ENCODE measurements at places on chromosomes 3 and 15.

DNA sequence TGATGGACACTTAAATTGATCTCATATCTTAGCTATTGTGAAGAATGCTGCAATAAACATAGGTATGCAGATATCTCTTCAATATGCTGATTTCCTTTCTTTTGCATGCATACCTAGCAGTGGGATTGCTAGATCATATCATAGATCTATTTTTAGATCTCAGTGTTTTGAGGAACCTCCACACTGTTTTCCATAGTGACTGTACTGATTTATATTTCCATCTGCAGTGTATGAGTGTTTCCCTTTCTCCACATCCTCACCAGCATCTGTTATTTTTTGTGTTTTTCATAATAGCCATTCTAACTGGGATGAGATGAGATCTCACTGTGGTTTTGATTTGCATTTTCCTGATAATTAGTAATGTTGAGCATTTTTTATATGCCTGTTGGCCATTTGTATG is 17.1 kb upstream of the RASA2 start:
- no peak for DNase-seq

DNA sequence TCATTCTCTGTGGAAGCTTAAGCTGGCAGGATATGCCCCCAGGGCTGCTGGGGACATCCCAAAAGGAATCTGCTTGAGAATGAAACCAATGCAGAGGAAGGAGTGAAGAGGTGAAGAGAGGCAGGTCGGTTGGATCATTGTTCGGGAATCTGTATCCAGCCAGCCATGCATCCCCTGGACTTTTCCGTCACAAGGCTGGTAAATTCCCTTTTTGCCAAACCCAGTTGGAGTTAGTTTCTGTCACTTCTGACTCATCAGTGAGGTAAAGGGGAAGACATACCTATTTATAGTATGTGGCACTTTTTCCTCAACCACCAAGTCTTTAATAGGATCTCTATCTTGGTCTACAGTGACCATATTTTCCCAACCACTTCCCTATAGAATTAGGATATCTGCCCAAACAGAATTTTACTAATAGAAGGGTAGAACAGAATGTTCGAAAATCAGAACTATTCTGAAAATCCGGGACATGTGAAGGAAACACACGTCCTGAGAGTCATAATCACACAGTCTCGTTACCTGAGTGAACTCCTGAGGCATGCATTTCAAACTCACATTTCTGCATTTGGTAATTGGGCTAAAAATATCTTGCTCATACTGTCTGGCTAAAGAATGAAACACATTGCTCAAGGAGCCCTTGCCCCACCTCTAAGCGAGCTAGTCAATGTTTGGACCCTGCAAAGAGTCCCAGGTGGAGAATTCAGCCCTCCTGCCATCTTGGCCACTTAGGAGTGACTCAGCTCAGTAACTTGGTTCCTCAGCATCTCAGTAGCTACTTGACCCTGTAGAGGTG is 289.7 kb upstream of the ADAMTS9 start:
- no peak for DNase-seq

DNA sequence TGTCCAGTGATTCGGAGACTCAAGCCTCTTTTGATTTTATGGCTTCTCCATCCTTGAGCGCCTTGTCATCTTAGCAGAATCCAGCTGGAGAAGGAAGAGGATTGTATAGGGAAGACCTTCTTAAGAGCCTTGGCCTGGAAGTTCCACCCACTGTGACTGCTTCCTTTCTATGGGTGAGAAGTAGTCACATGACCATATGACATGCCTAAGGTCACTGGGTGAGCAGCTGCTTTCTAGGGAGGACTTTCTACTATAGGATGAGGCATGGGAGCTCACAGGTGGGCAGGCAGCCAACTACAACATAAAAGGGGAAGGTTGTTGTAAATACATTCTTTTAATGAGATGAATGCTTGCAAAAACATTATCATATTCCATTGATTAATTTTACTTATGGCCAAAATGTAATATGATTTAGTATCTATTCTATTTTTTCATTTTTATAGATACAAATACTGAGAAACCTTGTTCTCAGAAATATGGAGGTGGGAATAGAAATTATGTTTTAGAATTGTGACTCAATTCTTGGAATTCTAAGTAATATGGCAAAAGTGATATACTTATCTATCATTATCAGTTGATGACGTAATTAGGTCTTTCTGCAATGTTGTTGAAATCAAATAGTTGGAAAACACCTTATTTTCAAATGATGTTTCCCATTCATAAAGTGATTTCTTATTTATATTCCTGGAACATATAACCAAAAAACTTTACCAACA is 53.6 kb upstream of the MINAR1 start:
- no peak for DNase-seq

DNA sequence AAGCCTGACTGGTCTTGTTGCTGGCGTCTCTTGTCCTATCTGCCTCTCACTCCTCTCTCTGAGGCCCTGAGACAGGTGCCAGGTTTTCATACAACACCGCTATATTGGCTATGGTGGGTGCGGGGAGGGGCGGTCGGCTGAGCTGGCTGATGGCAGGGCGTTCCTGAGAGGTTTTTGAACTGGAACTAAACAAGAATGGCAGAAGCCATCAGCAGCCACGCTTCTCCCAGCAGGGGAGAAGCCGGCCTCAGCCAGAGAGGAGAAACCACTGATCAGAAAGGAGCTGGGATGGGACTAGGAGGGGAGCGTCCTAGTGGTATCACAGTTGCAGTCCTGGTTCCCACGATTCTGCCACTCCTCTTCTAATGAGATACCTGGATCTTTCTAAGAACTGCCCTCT is 89.9 kb upstream of the PRR23E start:
- DNase-seq: no peak

DNA sequence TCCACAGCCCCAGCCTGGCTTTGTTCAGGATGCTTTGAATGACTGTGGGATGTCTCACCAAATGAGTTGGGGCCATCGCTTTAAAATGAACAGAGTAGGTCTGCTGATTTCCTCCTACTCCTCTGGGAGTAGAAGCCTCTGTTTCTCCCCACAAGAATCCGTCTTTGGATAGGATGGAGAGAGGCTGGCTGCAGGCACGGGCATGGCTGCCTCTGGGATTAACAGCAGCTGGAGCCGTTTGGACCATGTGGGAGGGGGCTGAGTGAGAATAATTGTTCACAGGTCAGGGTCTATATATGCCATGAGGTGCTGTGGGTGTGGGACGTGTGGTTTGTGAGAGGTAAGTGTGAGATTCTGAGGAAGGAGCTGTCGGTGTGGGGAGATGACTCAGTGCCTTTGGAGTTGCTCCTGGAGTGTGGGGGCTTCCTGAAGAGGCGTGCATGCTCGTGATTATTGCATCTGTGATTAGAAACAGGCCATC is 48.0 kb upstream of the APEH start:
- DNase-seq: no peak

GRCh38 chr3:193190146-193190786 is 50.8 kb upstream of the PLAAT1 start:
- DNase-seq: no peak

DNA sequence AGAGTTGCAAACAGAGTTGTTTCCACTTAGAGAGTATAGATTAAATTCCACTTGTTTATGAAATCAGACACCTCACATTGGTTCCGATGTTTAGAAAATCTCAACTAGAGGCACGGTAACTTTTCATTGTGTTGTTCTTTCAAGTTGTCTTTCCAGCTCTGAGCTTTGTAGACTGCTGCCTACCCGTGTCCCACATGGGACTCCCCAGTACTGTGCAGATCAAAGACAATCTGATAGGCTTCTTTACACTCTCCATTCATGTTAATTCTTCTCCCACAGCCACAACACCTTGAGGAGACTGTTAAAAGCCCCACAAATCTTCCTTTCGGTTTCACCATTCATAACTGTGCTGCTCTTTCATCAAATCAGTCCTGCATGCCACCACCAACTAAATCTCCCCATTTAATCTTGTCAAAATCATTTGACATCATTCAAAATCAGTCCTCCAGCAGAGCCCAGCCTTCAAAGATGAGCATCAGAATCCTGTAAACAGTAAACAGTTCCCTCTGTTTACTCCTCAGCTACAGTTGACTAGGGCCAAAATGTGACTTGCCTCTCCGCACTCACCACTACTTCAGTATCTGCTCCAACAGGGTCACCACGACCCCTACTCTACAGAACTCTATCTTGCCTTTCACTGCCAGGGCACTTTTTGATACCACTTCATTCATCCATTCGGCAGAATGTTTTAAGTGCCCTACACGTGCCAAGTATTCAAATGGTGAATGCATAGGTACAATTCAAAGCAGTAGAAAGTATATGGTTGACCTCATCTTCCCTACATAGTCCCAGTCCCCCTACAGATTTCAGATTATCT is 8.3 kb downstream of the ANXA2 start:
- no peak for DNase-seq

- DNase-seq: no peak
These were observed 29.9 kb downstream of the CDAN1 start for GRCh38 chr15:42707068-42707467.

DNA sequence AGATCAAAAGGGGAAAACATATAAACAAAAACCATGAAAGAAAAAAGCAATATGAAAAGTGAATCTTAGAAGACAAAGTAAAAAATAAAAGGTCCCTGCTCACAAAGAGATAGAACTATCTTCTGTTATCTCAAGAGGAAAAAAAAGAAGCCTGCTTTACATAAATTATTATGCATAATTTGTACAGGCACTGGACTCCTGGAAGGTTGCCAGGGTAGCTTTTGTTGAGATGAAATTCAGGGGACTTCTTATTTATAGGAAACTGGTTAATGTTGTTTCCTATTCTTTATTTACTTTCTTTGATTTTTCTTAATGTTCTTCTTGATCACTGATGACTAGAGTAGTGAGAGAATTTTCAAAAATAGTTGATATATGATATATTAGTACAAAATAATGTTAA is 66.9 kb downstream of the PPM1L start:
- no peak for DNase-seq

GRCh38 chr15:68559345-68560310 is 19.2 kb upstream of the CORO2B start:
- DNase-seq: peak; percentile 45
